ENCODE measurements at places on chromosomes 1 and 21.

DNA sequence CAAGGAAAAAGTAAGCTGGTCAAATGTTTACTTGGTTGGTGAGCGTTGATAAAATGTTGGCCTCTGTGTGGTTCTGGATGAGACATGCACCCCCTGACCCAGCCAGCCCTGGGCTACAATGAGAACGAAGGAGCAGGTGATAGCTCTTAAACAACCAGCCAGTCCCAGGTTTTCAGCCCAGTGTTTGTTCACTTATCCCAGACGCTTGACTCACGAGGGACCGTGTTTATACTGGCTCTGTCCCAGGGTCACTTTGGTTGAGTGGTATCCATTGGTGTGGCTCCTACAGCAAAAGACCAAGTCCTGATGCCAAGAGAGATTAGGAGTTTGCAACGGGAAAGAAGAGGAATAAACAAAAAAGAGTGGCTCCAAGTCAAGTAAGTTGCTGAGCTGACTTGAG, 86.9 kb downstream of the KCNJ15 start:
- no peak for DNase-seq

GRCh38 chr1:52978045-52978444, 51.0 kb downstream of the SCP2 start:
- DNase-seq, result no peak

DNA sequence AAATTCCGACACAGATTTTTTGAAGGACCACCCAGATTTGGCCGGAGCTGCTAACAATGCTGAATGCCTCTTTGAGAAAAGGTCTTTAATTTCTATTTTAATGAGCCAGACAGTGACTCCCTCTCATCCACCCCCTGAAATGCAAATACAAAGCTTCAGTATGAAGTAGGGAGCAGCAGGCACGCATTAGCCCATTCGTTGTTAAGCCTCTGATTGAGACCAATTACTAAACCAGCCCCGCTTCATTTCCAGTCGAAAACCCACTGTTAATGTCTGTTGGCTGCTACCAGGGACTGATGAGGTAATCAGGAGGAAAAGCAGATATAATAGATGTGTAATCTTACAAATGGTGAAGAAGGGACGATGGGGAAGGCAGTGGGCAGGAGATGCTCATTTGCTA, 4.8 kb upstream of the C8A start:
- no peak for DNase-seq

DNA sequence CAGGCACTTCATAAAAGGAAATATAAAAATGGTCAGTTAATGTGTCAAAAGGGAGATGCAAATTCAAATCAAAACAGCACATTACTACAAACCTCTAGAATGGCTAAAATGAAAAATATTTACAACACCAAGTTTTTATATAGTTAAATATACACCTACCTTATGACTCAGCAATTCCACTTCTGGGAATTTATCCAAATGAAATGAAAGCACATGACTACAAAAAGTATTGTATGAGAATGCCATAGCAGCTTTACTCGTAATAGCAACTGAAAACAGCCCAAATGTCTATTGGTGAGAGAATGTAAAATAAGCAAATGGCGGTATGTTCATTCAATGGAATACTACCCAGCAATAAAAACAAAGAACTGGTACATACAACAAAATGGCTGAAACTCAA, 175.8 kb upstream of the SPAG17 start:
- no peak for DNase-seq

- DNase-seq, result no peak
These were observed 42.9 kb downstream of the COL18A1 start for GRCh38 chr21:45447821-45448220.

DNA sequence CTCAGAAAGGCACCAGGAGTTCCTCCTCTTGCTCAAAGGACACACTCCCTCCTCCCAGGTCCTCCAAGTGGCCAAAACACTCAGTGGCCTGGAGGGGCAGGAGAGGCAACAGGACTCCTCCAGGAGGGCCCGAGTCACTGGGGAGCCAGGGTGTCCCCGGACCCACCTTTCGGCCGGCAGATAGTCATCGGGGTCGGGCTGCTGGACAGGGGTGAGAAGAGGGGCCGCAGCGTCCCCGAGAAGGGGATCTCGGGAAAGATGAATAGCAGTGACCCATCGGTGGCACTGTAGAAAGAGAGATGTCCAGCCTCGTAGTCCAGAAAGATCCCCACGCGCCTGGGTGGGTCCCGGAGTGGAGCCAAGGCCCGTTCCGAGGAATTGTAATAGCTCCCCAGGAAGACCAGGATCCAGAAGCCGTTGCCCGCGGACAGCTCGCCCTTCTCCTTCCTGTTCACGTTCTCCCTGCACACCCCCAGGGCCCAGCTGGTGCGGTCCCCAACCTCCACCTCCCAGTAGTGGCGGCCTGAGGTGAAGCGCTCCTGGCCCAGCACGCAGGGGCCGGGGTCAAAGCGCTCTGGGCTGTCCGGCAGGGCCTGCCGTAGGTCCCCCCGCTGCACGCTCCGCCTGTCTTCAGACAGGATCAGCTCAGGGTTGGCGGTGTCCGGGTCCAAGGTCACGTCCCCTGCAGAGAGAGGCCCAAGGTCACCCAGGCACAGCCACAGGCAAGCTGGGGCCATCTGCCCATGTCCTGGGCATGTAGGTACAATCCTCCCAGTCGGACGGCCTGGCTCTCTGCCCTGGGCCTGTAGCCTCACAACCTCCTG, 11.9 kb downstream of the TRIM11 start:
- DNase-seq, result no peak

GRCh38 chr1:226551299-226551698, 2.7 kb downstream of the STUM start:
- no peak for DNase-seq

DNA sequence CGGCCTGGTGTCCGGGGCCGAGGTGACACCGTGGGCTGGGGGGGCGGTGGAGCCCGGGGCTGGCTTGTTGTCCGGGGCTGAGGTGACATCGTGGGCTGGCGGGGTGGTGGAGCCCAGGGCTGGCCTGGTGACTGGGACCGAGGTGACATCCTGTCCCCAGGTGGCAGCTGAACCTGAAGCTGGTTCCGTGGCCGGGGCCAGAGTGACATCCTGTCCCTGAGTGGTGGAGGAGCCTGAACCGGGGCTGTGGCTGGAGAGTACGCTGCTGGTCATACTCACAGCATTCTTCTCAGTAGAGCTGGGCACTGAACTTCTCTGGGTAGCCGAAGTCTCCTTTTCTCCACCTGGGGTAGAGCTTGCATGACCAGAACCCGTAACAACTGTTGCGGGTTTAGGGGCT, 15.8 kb downstream of the THBS3 start:
- DNase-seq, result no peak

DNA sequence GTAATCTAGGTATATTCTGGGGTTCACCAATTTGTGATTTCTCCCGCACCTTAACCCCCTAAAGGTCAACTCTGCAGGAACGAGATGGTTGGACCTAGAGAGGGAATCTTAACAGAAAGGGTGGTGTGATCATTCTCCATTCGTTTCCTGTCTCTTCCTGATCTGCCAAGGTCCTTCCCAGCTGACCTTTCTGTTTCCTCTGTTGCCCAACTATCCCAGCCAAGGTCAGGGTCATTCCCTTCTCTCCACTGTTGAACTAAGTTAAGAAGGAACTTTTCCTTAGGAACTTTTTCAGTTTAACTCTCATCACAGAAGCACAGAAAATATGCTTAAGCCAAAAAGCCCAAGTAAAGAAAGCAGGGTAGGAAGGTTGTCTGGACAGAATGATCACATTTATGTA, 49.3 kb downstream of the KAZN start:
- DNase-seq, result no peak

DNA sequence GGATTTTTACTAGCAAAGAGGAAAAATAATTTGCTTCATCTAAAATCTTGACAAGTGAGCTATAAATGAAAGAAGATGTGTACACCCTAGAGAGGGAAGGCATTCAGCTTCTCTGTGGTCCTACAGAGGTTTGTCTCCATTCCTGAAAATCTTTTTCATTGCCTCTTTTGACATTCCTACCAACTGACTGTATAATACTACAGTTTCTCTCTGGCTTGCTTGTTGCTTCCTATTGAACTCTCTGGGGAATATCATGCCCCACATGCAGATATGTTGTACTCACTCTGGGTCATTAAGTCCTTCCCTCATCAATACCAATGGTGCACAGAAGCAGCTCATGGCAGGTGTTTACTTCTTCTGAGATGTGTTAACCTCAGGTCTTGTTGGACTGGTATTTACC, 371.2 kb upstream of the PLXNA2 start:
- no peak for DNase-seq

- DNase-seq, result no peak
These were observed 35.8 kb downstream of the LDLRAD1 start for GRCh38 chr1:53982034-53982762.

GRCh38 chr1:201363467-201363866, 14.0 kb downstream of the TNNT2 start:
- DNase-seq, result no peak

GRCh38 chr1:237429252-237429651, 387.3 kb downstream of the RYR2 start:
- no peak for DNase-seq

DNA sequence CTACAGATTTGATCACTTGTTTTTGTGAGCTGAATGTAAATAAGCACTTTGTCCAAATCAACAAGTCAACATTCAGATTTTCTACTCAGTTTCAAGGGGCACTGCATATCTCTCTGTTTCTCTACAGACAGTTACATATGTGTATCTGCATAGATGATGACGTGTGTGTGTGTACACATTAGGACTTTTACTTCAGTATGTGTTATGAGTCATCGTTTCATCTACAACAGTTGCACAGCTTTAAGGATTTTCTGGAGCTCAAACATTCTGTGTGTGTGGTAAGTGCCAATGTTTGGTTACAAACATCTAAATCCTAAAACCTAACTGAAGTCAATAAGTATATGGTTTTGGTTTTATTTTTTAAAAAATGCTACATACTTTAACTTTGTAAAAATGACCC, 494.5 kb upstream of the PBX1 start:
- no peak for DNase-seq

Data from activated CD8-positive, alpha-beta T cell treated with anti-CD3 and anti-CD28 coated beads, Interleukin-2, amount 10 ng/mL, durations not matched to agents 7 days and 5 days (primary cell).